Prostate gland (tissue), 2 donors: ENCODE measurements at places on chromosomes 5 and 9. TPM values are rescaled to one million over a fixed set of nuclear protein-coding genes. Genes with fewer than 3 reads are reported as not detected.

- DNase-seq: no peak
Measured at GRCh38 chr5:118193194-118193905, 795.0 kb downstream of the DTWD2 start.

DNA sequence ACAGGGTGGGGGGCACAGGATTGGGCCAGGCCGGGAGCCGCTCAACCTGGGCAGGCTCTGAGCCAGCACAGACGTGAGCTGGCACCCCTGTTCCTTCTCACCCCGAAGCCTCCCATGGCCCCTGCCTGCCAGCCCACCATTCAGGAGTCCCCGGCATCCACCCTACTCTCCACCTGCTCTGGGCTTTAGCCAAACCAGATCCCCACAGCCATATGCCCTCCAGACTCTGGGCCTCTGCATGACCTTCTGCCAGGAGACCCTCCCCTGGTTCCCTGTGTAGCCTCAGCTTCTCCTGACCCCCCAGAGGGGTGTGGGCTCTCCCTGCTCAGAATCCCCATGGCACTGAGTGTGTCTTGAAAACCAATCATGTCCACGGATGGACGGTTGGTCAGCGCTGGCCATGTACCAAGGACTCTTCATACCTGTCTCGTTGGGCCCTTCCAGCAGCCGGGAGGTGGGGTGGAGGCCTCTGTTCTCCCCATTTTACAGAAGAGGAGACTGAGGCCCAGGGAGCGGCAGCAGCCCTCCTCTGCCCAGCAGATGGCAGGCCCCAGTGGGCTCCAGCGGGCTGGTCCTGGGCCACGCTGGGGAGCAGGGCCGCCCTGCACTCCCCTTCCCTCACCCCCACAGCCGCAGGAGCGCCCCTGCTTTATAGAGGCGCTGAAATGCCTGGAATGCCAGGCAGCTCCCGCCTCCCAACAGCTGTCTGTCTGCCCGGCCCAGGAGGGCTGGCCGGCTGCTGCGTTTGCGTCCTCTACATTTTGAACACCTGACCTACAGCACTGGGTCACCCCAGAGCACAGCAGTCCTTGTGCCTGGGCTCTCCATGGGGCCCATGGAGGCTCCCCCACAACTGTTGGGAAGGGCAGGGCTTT is 3.5 kb upstream of the MYMK start:
- DNase-seq: no peak

DNA sequence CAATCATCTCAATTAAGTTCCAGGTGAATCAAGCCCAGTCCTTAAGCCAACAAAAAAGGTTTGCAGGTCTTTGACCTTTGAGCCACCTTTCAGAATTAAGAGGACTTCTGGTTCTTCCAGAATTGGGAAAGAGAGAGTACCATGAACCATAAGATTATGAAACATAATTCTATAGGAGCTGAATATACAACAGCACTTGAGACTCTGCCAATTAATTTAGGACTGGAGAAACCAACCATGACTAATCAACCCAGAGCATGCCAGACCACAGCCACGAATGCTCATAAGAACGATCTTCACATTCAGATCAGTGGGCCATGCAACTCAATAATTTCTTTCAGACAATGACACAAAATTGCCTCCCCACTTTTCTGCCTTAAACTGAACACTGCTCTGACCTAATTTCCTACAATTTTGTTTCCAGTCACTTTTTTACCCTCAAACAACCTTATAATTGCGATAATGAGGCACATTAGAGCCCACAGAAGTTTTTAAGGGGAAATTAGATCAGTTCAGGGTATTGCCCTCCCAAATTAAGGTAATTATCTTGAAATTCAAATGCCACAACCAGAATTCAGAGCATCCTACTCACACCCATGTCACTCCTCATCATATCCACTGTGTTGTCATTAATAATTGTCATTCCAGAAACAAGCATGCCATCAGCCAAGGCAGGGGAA is 213.4 kb downstream of the ATPSCKMT start:
- DNase-seq: no peak

DNA sequence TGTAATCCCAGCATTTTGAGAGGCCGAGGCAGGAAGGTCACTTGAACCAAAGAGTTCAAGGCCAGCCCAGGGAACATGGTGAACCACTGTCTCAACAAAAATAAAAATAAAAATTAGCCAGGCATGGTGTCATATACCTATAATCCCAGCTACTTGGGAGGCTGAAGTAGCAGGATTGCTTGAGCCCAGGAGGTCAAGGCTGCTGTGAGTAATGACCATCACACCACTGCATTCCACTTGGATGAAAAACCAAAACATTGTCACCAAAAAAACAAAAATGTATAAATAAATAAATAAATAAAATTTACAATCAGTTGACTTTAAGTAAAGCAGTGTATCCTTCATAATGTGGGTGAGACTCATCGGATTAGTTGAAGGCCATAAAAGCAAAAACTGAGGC is 541.4 kb downstream of the CSNK1G3 start:
- no peak for DNase-seq

GRCh38 chr9:28999806-29000205 is 1426.5 kb upstream of the C9orf72 start:
- DNase-seq: no peak

DNA sequence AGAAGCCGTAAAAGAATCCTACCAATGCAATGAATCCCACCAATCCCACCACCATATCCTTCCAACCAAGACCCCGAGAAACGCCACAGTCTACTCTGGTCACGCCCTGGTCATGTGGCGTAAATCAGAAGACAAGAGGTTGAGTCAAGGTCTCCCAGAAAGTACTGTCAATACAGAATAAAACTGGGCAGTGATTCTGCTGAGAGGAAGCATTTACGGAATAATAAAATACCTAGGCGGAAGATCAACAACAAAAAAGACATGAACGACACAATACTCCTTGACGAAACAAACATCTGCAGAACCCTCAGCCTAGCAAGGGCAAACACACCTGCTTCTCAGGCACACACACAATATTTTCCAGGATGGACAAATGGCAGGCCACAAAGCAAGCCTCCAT is 62.8 kb downstream of the GOLM1 start:
- DNase-seq: peak; percentile 34

DNA sequence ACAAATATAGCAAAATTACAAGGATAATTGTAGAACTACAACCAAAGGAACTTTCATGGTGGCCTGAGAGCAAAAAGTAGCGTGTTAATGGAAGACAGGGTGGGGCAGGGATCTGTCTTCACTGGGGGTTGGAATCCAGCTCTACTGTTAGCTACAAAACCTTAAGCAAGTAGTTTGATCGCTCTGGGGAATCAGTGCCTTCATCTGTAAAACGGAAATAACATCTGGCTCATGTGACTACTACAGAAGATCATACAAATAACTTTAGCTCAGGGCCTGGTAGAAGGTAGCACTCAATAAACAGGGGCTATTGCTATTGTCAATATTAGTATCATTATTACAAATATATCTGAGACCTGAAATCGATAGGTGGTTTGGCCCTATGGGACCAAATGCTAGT is 40.4 kb downstream of the ZNF608 start:
- DNase-seq: no peak

GRCh38 chr5:37840053-37841034 is 503 bp upstream of the GDNF start:
- no peak for DNase-seq

- peak; percentile 47 for DNase-seq
Measured at GRCh38 chr5:129094924-129095899, 663 bp downstream of the ISOC1 start.

DAB2IP gene
- total RNA-seq: 83.2 TPM

DND1 gene
- total RNA-seq: 0.36 TPM

RACK1 gene
- total RNA-seq: 2,058 TPM

IL13 gene
- not detected for total RNA-seq

HTR1A gene
- total RNA-seq: not detected
